ENCODE measurements at places on chromosomes 12 and 14.
A peak's percentile ranks its signal among the peaks of the same experiment; 100 is the strongest.

GRCh38 chr12:80937391-80938238 is at the start of gene LIN7A:
Gene LIN7A, minus strand, starts transcription at chr12:80937934. Its CDS starts 212 bp downstream, at chr12:80937722.
- DNase-seq, result peak; percentile 26

GRCh38 chr12:57759360-57759980 is 4.6 kb downstream of the MARCHF9 start:
- DNase-seq, result no peak

- DNase-seq, result no peak
These were observed 15.2 kb upstream of the DLK1 start for GRCh38 chr14:100711493-100711892.

DNA sequence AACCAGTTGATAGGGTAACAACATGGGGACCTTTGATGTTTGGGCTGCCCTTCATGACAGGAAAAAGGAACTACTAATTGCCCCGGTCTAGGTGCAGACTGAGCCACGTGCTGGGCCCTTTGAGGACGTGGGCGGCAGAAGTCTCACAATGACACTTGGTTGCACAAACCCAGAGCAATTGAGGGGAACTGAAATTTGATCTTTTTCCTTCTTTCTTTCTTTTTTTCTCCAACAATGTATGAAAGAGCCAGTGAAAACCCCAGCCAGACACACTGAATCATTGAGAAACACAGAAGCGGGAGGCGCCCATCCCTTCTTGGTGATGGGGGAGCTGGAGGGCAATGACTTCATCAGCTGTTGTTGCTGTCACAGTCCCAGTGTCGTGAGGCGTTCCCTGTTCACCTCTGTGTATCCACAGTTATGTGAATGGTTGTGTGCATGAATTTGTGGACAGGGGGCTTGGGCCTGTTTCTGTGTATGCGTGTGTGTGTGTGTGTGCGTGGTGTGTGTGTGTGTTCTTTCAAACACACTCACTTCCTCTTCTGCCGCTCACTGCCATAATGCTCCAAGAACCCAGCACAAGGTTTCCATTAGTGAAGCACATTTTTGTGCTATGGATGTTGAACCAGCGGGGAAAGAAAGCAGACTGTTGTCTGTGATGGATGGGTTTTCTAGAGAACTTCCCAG is 137.5 kb upstream of the CCND2 start:
- DNase-seq, result no peak

GRCh38 chr12:95836630-95837239 is 22.0 kb upstream of the SNRPF start:
- DNase-seq, result no peak

- no peak for DNase-seq
These were observed 72.3 kb downstream of the C12orf42 start for GRCh38 chr12:103423516-103423910.

DNA sequence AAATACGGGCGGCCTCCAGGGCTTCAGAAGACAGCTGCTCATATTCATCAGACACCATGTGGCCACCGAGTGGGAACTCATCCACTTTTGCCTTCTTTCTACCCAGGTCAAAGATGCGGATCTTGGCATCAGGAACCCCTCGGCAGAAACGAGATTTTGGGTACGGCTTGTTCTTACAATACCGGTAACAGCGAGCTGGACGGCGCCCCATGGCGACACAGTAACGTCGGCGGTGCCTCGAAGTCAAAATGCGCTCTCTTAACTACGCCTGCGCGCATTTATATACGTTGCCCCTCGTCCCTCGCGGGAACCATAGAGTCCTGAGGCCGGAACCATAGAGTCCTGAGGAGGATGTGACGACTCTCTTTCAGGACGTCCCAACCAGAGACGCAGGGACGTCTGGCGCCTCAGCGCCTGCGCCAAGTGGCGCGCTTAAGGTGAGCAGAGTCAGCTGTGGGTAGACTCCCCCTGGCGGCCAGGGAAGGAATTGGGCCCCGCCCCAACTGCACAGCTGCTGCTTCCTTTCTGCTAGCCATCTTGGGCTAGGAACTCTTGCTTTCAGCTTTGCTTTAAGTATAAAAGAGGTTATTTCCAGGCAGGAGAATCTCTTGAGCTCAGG is at the start of gene RPL10L:
TSS of gene RPL10L (minus strand) at position 256 of the 619 bp plus-strand sequence. CDS start at position 211, 45 bp downstream.
- no peak for DNase-seq

DNA sequence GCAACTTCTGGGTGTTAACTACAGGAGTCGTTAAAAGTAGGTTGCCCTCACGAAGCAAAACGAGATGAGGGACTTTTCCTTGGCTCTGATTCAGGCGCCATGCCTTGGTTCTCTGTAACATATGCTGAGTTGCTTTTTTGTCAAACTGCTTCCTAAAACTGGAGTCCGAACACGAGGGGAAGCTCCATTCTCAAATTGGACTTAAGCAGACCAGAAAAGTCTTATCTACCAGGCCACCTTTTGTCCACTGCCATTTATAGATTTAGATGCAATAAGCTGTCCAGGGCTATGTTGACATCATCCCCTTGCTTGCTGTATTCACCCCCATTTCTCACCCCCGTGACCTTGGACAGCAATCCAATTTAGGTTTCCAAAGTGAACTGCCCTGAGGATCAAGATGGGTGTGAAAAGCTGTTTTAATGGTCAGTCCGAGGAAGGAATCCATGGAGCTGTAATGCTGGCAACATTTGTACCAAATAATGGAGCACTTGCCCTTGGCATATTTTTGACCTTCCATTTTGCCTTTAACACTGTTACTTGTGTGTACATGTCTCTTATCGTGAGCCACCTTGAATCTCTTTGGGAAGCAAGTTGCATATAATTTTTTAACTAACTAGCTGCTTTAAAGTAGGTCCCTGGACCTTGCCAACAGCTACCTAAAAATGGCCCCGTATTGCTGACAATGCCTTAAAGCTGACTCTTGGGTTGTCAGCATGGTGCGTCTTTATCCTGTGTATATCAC is 298.1 kb downstream of the EGLN3 start:
- no peak for DNase-seq

DNA sequence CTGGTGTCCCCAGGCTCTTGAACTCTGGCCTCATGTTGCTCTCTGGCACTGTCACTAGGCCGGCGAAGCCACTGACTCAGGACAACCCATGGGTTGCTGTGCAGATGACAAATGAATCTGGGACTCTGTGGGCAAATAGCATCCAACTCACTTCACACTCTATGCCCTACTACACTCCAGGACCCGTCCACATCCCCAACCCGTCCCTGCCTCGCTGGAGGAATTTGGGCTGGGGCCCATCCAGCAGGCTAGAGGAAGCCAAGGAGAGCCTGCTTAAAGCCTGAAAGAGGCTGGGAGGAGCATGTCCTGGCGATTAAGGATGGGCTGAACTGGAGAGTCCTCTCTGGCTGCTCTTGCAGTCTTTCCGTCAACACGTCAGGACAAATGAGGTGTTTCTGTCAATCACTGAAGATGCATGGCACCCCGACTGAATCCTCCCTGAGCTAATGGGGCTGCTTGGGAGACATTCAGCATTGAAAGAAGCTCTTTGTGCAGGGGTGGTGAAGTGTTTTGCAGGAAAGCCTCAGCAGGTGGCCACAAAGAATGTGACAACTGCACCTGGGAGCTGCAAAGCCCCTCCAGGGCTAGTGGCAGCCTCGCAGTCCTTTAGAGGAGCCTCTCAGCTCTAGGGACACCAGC is 71.7 kb downstream of the ANO2 start:
- DNase-seq, result no peak

GRCh38 chr12:4909734-4910501 is at the start of gene KCNA1:
Gene KCNA1, plus strand, starts transcription at chr12:4909905. Its CDS starts 1,474 bp downstream, at chr12:4911379.
- DNase-seq, result no peak

DNA sequence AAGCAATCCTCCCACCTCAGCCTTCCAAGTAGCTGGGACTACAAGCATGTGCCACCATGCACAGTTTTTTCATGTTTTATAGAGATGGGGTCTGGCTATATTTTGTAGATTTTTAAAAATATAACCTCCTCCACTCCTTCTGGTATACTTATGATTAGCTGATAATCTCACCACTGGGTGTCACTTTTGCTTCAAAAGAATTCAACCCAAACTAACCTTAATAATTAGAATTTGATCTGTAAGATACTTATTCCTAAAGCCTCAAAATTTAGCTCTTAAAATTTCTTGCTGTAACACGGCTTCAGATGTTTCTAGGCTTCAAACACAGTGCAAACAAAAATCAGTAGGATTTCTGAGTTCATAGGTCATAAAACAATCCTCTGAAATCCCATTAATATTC is 130.3 kb downstream of the CEP83 start:
- DNase-seq, result no peak

GRCh38 chr12:109951136-109951535 is 45.0 kb downstream of the GIT2 start:
- peak; percentile 45 for DNase-seq

- no peak for DNase-seq
These were observed 366.0 kb upstream of the DDHD1 start for GRCh38 chr14:53519137-53519536.

DNA sequence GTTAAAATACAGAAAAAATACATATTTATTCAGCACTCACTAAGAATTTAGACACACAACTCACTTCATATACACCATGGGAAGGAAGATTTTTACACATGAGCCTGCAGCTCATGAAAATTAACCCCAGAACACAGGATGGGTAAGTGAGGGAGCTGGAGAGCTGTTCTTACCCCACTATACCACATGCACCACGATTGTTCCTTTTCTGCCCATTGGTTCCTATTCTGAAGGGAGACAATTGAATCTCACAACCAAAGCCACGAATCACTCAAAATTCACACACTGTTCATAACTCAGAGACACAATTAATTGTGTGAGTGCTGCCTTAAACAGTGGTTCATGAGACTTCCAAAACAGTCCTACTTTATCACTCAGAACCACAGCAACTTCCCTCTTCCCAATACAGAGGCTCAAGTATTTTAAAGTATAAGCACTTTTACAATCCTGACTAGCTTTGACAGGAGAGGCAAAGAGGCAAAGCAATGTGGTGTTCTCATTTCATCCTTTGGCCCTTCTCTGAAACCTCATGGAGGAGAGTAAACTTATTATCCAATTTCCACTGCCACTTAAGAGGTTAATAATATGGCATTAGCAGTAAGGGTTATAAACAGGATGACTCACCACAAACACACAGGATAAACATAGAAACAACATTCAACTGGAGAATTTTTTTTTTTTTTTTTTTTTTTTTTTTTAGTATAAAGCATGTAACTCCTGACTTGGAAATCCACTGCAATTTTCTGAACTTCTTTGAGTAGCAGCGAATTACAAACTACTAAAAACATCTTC is 59.5 kb downstream of the ITPR2 start:
- DNase-seq, result no peak

GRCh38 chr14:24264298-24264697 is 1.3 kb upstream of the TGM1 start:
- no peak for DNase-seq

GRCh38 chr14:89702876-89703200 is 251.7 kb downstream of the EFCAB11 start:
- no peak for DNase-seq

DNA sequence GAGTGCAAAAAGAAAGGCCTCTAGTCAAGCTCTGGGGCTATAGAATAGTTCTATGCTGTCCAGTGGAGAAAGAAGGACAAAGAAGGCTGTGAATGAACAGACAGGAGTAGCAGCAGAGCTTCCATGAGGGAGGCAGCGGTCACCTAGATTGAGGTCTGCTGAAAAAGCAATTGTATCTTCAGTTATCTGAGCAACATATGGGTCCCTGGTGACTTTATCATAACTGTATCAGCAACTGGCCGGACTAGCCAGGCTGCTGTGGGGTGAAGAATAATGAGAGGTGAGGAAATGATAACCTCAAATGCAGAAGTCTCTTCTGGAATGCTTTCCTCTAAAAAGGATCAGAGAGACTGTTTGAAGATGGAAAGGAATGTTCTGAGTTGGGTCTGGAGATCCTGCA is 971.3 kb upstream of the TMEM132C start:
- DNase-seq, result no peak

- no peak for DNase-seq
These were observed 97.1 kb downstream of the TNFAIP2 start for GRCh38 chr14:103220134-103220981.

- no peak for DNase-seq
These were observed 56.6 kb downstream of the SH2B3 start for GRCh38 chr12:111462210-111462769.

- DNase-seq, result peak; percentile 37
These were observed 348.5 kb upstream of the DDHD1 start for GRCh38 chr14:53501361-53502211.

- no peak for DNase-seq
These were observed 18.7 kb downstream of the TSHR start for GRCh38 chr14:80973931-80974641.

- DNase-seq, result no peak
These were observed 187.2 kb downstream of the TTC8 start for GRCh38 chr14:89011355-89012281.

DNA sequence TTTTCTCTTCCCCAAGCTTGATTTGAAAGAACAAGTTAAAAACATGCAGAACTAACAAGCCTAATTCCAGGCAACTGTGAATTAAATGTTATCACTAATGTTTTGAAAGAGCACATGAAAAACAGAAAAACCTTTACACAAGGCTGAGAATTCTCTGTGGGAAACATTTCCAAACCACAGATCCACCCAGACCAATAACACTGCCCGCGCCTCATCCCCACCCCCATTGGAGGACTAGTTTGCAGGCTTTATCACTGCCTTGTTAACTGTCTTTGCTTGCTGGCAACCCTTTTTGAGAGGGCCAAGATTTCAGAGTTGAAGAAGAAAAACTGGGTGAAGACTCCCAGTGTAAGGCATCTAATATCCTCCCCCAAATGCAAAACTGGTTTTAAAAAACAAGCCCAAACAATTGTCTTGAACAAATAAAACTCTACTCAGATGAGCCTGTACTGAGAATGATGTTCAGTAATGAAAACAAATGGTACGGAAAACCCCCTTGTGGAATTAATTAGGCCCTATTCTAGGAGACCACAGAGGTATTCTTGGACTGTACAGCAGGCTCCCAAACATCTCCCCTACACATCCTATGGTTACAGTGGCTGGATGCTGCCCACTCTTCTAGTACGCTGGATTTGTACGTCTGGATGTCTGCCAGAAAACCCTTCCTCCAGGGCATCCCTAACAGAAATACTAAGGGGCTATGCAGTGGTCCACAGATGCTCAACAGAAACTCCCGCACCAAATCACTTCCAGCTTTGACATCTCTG is 5.8 kb downstream of the MAX start:
- DNase-seq, result no peak

Measured in HTR-8/SVneo (cell line).